IPS DF 6.9 (cell line): ENCODE measurements at places on chromosomes 3 and 15.
A peak's percentile ranks its signal among the peaks of the same experiment; 100 is the strongest.

- no peak for DNase-seq
Measured at GRCh38 chr3:5239602-5240001, 52.1 kb downstream of the EDEM1 start.

GRCh38 chr3:77141423-77141822, 101.5 kb downstream of the ROBO2 start:
- no peak for DNase-seq

DNA sequence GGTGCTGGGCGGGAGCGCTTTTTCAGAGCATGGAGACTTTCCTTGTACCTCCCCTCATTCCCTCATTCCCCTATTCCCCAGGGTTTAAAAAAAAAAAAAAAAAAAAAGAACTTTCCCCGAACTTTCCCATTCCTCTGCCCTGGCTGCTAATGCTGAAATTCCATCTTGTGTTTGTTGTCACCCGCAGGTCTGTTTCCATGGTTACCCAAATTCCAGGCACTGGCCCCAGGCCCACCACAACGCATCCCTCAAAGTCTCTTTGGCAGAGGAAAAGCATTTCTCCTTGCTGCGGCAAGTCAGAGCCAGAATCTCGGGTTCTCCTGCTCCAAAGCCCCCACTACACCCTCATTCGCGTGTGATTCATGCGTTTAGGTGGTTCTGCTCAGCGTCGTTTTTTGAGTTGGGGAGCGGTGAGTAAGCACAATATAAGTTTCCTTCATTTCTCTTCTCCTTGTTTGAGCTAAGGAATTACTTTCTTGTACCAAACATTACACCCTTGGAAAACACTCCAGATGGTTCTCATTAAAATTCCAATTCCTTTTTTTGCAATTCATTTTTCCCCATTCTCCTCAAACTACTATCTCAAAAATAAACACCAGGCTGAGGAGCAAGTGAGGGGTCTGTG, 21.6 kb downstream of the ANAPC13 start:
- DNase-seq = peak; percentile 77

DNA sequence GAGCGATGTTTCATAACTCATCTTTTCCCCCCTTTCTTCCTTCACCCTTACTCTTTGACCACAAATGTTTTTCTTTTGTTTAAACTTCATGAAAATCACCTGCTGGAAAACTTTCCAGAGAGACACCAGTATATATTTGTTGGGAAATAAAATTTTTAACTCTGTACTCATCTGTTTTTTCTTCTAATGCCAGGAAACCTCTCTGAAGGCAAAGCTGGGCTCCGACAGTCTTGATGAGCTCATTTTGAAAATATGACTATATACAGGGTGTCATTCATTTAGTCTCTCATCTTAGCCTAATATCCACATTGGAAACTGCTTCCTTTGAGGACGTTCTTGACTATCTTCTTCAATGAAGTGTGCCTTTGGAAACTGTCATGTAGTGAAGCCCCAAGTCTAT, 339.6 kb upstream of the ROBO2 start:
- DNase-seq = no peak

DNA sequence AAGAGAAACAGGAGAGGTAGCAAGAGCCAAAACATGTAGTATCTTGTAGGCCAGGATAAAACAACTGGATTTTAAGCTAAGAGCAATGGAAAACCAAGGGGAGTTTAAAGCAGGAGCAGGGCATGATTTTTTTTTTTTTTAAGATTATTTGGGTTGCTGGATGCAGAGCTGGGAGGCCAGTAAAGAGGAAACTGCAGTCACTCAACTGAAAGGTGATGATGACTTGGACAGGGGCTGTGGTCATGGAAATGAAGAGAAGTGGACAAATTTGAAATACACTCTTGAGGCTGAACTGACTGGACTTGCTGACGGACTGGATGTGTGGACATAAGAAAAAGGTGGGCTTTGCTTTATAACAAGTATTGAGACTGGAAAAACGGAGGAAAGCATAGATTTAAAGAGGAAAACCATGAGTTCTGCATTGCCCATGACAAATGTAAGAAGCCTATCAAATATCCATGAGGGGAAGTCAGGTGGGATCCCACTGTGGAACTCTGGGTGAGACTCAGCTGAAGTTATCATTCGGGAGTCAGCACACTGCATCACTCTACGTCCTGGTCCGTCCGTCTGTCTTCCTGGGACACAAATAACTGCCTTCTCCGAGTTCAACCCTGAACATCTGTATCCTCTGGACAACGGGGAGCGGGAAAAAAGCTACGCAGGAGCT, 688 bp downstream of the XPC start:
- no peak for DNase-seq
